Suprapubic skin (tissue), 4 donors: ENCODE measurements at places on chromosomes 6 and 20.

DNA sequence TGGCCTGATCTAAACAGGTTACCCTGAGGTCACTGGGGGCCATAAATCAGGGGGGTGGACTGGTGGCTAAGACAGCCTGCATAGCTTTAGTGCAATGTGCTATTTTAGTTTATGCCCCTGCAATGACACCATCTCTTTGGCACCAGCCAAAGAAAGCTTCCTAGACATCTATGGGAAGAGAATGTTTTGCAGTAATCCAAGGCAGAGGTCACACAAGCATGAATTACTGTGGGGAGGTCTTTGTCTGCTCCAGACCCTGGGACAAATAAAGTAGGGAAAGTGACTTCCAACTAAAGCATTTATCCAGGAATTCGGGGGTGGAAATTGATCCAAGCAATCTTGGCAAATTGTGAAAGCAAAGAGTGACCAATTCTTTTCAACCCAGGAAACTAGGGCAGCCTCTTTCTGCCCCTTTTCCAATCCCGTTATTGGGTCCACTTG lies 5.3 kb downstream of the RIPOR2 start:
- no peak for DNase-seq

- DNase-seq = no peak
Measured at GRCh38 chr6:124964764-124965105, 2.5 kb downstream of the RNF217 start.

GRCh38 chr6:170074907-170075306 lies 216.0 kb downstream of the DLL1 start:
- peak; percentile 44 for DNase-seq

DNA sequence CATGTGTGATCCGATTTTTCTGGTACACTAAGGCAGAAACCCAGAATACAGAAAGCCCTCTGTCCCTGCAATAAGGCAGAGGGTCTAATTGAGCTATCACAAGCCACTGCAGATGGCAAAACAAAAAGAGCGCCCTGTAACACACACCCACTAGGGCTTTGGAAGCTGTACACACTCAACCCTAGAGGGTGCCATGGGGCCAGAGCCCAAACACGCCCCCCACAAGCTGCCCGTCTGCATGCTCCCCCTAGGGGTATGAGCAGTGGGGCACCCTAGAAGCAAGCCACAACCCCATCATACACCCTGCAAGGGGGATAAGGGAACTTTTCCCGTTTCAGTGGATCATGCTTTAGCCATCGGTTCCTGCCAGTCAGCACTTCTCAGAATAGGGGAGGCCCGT lies 62.2 kb upstream of the PDE10A start:
- DNase-seq = no peak

DNA sequence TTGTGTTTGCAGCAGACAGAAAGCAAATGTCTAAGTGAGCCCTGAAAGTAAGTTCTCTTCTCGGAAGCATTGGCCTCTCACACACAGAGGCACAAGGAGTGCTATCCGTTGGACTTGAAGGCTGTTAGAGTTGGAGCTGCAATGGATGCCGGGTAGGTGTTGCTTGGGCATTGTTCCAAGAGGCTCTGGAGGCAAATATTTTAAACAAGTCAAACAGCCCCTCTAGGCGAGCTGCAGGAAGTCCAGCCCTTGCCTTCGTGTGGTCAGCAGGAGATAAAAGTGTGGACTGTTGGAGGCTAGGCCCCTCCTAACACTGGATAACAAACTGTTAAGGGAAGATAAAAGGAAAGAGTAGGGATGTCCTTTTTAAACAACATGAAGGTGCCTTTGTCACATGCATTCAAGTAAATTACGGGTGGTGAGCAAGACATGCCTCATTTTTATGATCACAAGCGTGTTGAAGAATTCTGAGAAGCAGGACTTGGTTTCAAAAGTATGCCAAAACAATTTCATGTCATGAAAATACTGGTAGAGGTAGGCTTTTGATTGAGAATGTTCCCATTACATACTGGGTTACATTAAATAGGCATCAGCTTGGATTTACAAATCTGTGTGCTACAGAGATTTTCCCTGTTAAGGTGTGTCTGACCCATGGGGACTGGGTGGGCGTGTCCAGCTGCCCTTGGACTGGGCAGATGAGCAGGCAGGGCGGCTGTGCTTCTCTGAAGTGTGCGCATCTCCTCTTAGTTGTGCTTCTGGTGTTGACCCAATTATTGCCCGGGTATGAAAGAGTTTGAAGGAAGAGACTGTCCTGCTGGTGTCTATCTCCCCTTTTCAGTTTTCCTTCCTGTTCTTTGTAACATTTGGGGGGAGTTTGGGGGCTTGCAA lies 57.5 kb downstream of the RREB1 start:
- DNase-seq = no peak

DNA sequence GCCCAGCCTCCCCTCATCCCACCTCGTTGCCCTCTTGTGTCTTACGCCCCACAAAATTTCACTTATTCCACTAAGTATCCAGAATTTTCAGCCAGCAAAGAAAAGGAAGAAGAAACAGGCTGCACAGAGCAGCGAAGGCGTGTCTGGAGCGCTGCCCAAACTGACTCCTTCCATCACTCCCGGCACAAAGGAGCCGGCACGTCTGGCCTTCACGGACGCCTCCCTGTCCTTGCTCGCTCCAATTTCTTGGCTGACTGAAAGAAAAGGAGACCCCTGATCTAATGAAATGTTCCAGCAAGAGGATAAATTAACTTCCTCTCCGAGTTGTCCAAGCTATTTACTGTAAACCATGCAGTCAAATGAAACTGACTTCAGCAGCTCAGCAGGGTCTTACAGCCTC lies 152.3 kb upstream of the CDH4 start:
- no peak for DNase-seq

DNA sequence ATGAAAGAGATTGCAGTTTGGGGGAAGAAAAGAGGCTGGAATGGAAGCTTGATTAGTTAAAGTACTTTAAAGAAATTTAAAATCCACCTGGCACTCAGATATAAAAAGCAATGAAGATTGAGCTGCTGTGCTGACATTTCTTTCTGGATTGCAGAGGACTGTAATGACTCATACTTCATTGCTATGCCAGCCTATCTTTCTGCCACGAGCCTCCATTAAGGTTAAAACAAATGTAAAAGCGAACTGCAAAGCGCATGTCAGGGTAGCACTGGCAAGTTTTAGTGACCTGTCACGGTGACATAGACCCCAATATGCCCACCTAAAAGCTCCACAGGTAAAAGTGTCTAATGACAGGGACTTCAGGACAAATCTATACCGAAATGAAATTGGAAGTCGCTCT lies 449.6 kb downstream of the C6orf118 start:
- no peak for DNase-seq
